Thyroid gland (tissue), 4 donors: ENCODE measurements at places on chromosomes 16 and 17. TPM values are rescaled to one million over a fixed set of nuclear protein-coding genes. Genes with fewer than 3 reads are reported as not detected.

DNA sequence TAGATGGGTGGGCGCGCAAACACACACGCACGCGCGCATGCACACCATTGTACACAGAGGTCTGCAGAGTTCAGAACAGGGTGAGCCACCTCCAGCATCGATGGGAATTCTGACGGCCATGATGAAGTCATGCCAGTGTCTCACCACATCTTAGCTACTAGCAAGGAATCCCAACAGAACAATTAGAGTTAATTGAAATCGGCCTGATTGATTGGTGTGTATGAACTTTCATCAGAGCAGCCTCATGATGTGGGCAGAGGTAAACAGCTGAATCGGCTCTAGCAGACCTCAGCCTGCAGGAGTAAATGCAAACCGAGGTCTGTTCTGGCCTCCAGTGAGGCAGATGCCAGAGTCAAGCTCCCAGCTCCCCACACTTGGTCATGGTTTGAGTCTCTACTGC lies 200.6 kb downstream of the CBLN1 start:
- H3K36me3 ChIP-seq, result no peaks in the 10 kb centered on the region
- H3K4me3 ChIP-seq, result no peak overlapping the region
- DNase-seq, result no peak
- H3K27ac ChIP-seq, result no peak overlapping the region

DNA sequence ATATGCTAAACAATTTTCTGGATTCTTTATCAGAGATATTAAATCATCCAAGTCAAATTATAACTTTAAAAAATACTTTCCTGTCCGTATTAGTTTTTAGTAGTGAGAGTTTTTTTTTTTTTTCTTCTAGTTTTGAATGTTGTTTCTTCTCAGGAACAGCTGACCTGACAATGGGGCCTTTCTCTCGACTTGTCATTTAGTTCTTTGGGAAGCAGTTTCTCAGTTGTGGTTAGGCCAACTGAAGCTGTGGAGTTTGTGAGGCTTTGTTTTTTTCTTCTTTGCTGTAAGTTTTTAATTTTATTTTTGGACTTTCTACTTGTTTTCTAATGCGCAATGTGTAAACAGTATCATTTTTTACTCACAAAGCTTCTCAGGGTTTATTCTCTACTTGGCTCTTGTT lies 140.8 kb downstream of the FTO start:
- no peak overlapping the region for H3K4me3 ChIP-seq
- H3K36me3 ChIP-seq, result no peaks in the 10 kb centered on the region
- H3K27me3 ChIP-seq, result no peaks in the 10 kb centered on the region
- H3K4me1 ChIP-seq, result peaks cover 7% of the 10 kb centered on the region
- H3K27ac ChIP-seq, result no peak overlapping the region

DNA sequence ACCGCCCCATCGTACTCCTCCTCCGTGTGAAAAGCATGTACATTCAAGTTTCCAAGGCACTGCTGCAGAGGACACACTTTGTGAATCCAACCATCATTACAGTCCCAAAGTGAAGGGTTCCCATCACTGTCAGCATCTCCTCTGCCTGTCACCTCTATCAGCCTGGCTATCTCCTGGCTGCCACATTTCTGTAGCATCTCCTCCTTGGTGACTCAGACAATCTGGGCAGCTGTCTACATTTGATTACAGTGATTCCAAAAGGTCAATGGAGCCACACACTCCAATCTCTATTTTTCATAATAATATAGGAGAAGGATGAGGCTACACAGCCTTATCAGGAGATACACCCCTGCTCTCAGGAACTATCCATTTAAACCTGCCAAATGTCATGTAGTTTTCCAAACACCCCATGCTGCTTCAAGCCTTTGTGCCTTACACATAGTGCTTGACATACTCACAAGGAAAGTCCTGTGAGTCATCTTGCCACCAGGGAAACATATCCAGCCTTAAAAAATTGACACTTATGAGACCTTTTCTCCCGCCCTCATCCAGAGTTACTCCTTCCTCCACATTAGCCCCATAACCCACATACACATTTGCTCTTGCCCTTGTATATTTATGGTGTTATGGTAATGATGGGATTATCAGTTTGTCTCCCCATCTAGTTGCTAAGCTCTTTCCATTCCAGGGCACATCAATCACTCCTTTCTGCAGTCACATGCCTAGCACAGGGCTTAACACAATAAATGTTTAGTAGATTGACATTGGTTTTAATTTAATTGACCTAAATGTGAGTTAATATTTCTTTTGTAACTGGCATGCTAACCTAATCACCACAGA lies 250.1 kb upstream of the CDH5 start:
- DNase-seq, result no peak
- H3K36me3 ChIP-seq, result no peaks in the 10 kb centered on the region

DNA sequence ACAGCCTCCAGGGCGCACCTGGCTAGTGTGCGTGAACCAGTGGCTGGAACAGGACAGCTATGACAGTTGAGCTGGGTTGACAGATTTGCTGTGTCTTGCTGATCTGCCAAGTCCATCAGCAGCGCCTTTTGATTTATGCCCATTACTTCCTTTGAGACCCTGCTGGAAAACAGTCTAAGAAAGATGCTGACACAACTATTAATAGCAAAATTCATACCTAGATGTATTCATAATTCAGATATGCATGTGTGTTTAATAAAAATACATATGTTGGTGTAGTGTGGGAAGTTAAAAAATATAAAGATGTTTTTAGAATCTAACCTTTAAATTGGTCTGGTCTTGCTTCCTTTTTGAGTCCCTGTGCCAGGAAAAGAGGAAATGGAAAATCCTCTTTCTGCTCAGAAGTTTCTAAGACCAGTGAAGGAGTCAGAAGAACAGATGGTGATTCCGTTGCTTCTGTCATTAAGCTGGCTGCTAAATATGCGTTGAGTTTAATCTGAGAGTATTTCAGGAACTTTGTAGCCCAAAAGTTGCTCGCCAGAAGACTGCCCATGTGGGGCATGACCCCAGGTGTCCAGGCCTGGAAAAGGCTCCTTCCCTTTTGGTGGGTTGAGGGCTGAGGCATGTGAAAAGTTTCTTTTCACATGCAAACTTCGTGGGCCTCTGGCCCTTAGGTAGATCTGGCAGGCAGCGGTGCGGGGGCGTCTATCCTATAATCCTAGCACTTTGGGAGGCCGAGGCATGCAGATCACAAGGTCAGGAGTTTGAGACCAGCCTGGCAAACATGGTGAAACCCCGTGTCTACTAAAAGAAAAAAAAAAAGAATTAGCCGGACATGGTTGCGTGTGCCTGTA lies 40.0 kb upstream of the ENDOV start:
- DNase-seq, result no peak
- H3K36me3 ChIP-seq, result peaks cover 90% of the 10 kb centered on the region
- no peaks in the 10 kb centered on the region for H3K4me1 ChIP-seq

GRCh38 chr16:81782236-81782635 lies 3.1 kb downstream of the PLCG2 start:
- no peak for DNase-seq
- H3K27me3 ChIP-seq, result no peaks in the 10 kb centered on the region
- no peak overlapping the region for H3K4me3 ChIP-seq
- H3K4me1 ChIP-seq, result no peaks in the 10 kb centered on the region

DNA sequence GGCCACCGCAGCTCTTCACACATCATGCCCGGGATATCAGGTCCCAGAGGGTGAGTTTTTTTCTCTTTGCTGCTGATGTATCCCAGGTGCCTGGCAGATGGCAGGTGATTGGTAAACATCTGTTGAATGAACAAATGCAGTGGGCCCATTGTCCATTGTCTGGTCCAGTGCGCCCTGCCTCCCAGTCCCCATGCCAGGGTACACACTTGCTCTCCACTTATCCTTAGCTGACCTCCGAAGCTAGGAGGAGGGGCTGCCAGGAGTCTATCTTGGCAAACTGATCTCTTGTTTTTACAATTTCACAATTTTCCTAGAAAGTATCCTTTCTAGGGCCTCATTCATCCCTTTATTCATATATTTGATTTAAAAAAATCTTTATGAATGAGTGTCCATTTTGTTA lies 196.0 kb downstream of the RAB11FIP4 start:
- H3K36me3 ChIP-seq, result no peaks in the 10 kb centered on the region
- H3K27ac ChIP-seq, result no peak overlapping the region
- H3K4me3 ChIP-seq, result no peak overlapping the region

HP gene
- total RNA-seq, result 19.9 TPM

- peaks cover 5% of the 10 kb centered on the region for H3K36me3 ChIP-seq
- no peaks in the 10 kb centered on the region for H3K27me3 ChIP-seq
- no peak for DNase-seq
- H3K27ac ChIP-seq, result no peak overlapping the region
- no peak overlapping the region for H3K4me3 ChIP-seq
Observed at GRCh38 chr16:28213396-28213795, 1.6 kb upstream of the XPO6 start.
